ENCODE measurements at places on chromosomes 6 and 20.
A peak's percentile ranks its signal among the peaks of the same experiment; 100 is the strongest.

DNA sequence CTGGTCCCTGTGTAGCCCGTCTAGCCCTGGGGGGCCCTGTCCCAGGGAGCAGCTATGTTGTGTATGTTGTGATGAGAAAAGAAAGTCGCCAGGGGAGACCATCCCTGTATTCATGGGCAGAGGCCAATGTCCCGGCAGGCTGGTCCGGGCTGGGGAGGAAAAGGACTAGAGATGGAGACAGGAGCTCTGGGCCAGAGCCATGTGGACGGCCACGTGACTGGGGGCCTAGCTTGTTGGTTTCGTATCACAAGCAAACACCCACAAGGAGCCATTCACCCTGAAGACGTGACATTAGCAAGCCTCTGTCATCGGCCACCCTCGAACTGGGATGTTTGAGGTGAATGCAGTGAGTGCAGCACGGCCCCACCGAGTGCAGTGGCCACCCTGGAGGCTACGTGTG, 2.9 kb upstream of the HRH3 start:
- no peak for DNase-seq

DNA sequence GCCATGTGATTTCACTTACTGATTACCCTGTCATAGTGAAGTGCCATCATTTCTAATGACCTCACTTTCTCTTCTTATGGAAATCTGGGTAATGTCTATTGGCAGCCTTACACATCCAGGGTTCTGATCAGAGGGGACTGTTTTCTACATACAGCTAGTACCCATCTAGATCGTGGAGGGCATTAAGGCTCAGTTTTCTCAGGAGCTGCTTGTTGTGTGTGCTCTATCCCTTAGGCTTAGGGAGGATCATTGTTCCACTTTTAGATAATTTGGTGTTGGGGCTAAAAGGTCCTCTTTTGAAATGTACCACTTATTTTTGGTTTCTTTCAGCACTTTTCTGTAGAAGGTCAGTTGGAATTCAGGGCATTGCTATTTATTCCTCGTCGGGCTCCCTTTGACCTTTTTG, 3.8 kb downstream of the HSP90AB1 start:
- DNase-seq, result no peak

DNA sequence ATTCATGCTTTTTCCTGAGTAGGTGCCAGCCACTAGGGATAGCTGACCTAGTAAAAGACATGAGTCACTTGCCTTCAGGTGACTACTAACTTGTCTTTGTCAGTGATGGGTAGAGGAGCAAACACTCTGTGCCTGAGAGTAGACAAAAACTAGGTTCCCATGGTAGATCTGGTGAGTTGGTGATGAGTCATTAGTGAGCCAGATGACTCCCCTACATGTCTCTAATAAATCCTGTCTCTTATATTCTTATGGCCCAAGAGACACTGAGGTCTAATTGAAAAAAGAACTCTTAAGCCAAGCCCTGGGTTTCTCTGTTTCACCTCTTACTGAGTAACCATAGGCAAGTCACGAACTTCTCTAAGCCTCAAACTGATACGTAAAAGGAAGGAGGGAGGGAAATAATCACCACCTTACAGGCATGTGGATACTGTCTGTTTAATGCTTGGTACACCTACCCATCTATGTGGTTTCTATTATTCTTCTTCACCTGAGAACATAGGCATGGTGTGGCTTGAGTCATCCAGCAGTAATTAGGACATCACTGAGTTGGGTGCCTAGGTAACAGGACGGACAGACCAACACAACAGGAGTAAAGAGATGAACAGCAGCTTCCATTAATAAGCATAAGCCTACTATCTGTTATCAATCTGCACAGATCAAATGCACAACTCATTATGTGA, 20.3 kb downstream of the TTPAL start:
- DNase-seq, result no peak

- DNase-seq, result no peak
These were observed 2.7 kb downstream of the SRF start for GRCh38 chr6:43173591-43174262.

DNA sequence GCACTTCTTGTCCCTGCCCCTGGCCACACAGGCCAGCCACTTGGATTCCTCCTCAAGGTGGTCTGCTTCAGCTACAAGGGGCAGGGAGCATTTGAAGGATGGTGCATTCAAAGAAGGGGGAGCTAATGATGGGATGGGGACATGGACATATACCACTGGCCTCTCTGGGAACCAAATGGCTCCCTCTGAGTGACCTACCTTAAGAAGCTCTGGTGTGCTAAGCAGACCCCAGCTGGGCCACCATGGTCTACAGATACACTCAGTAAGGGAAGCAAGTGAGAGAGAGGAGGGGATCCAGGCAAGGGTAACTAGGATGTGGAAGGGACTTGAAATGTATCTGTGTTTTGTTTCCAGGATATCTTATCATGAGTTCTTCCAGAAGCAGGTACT, 62.4 kb downstream of the TTI1 start:
- DNase-seq, result no peak

DNA sequence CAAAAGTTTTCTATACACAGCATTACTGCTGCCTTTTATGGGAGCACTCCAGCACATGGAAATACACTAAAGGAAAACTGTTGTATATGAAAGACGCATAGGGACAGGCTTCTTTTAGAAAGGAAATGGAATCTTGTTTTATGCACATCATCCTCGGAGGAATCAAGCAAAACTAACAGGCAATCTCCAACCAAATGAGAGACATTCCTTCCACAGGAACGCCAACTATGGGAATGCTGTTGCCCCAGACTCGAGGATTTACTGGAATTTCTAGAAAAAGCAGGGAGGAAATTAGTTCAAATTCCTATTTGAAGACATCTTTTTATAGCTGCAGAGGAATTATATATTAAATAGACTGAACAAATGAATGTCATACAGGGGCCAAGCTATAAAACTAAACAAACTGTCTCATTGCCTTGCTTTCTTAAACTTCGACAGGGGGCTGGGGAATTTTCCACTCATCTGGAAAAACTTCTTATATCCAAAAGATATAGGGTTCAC, 52.2 kb downstream of the LYRM4 start:
- no peak for DNase-seq

- DNase-seq, result no peak
These were observed 7.8 kb downstream of the FOXF2 start for GRCh38 chr6:1396952-1397868.

DNA sequence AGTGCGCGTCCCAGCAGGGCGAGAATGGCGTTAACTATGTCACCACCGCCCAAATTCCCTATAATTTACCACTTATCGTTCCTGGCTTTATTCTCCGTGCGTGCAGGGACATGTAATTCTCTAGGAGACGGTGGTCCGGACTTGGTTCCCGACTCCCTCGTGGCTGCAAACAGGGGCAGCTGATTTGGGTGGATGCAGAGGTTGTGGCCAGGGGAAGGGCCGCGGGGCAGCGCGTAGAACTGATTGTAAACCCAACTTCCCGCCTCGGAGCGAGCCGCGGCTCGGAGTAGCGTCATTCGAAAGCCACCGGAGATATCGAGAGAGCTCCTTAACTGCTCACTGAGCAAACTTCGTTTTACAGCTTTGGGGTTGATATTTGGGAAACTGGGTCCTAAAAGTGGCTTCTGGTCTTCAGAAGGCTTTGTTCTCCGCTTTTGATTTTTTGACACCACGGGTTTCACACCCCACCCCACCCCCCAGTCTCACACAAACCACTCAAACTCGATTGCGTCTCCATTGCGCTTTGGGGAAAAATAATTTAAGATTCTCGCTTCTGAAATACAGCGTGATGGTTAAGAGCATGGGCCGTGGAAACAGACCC, 17.5 kb upstream of the ZSCAN9 start:
- DNase-seq, result no peak

GRCh38 chr6:2578767-2579166, 172.0 kb downstream of the MYLK4 start:
- DNase-seq, result no peak

- DNase-seq, result peak; percentile 99
These were observed at the start of gene BPHL for GRCh38 chr6:3118353-3119039. Gene BPHL, plus strand, starts transcription at chr6:3118711. Its CDS starts 30 bp downstream, at chr6:3118741.

- DNase-seq, result peak; percentile 82
These were observed 24.6 kb upstream of the CSNK2A1 start for GRCh38 chr20:568097-568652.

DNA sequence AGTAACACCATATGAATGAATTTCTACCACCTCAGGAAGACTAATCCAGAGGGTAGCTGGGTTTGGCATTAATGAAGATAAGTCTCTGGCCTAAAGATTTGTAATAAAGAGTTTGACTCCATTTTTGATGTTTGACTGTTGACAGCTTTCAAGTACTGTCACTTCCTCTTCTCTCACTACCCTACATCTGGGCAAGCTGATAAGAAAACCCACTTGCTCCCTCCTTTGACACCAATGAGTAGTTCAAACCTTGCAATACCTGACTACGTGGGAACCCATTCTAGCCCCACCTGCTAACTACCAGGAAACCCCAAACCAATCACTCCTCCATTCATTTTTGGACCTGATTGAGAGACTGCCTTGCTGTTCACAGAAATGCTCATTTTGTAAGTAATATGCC, 621.5 kb downstream of the TENT5A start:
- DNase-seq, result no peak

DNA sequence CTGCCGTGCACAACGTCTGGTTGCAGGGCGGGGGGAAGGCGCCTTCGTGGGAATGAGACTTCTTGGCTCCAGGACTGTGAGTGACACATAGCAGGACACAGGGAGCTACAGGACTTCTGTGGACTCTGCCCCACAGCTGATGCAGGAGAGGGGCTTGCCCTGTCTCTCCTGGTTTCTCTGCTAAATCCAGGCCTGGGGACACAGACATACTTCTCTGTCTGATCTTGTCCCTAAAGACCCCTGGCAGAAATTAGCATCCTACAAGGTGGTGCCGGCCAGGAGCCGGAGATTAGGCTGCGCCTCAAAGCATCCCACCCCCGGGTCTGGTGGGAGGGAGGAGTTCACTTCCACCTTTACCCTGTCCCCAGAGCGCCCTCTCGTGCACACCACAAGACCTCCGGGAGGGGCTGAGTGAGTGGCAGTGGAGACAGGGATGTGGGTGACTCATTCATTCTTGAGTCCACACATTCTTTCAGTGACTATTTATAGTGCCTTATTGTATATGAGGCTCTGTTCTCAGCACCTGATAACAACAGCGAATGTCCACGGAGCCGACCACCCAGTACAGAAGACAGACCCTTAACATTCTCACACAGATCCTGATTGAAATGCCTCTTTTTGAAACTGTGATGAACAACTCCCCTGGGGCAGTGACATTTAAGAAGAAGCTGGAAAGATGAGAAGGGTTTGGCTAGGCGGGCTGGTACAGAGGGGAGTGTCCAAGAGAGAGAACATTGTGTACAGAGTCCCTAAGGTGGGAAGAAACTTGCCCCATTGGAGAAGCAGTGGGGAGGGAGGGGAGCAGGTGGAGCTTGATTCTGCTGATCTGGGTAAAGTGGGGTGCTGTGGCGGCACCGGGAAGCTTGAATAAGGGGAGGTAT, 39.0 kb downstream of the GMPR start:
- DNase-seq, result peak; percentile 91

GRCh38 chr20:49964964-49965780, 17.6 kb upstream of the SNAI1 start:
- DNase-seq, result no peak

DNA sequence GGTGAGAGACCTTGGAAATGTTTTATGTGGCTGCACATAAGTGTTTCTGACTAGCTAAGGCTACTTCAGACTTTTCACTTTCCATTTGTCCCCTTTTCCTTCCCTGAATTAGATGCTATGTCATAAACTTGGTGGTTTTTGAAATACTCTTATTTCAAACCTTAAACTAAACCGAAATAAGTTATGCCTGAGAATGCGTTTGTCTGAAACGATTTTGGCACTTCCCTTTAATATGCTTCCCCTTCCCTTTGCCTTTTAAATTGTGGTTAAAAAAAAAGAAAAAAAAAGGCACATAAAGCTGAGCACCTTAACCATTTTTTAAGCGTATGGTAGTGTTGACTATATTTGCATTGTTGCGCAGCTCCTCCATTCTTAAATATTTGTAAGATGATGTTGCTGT, 14.3 kb downstream of the ZNF451 start:
- DNase-seq, result no peak

- no peak for DNase-seq
These were observed 137.6 kb upstream of the MARCKS start for GRCh38 chr6:113719545-113719944.

- DNase-seq, result no peak
These were observed 851 bp downstream of the SNX5 start for GRCh38 chr20:17967521-17968365.

DNA sequence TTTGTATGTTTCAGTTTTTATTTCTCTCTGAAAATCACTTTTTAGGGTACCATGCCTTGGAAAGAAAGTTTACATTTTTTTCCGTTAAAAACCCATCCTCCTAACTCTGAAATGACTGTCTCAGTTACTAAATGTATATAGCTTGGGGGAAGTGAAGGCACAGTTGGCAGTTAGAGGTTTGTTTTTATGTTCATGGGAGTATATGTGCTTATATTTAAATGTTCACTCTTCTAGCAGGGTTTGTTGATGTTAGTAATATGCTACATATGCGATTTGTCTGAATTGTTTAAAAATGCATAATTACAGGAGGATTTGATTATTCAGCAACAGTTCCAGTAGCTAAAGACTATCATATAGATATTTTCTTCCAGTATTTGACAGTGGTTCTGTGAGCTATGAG, 31.1 kb downstream of the CDKAL1 start:
- DNase-seq, result no peak

GRCh38 chr20:24985802-24986201, 6.7 kb downstream of the APMAP start:
- peak; percentile 74 for DNase-seq

DNA sequence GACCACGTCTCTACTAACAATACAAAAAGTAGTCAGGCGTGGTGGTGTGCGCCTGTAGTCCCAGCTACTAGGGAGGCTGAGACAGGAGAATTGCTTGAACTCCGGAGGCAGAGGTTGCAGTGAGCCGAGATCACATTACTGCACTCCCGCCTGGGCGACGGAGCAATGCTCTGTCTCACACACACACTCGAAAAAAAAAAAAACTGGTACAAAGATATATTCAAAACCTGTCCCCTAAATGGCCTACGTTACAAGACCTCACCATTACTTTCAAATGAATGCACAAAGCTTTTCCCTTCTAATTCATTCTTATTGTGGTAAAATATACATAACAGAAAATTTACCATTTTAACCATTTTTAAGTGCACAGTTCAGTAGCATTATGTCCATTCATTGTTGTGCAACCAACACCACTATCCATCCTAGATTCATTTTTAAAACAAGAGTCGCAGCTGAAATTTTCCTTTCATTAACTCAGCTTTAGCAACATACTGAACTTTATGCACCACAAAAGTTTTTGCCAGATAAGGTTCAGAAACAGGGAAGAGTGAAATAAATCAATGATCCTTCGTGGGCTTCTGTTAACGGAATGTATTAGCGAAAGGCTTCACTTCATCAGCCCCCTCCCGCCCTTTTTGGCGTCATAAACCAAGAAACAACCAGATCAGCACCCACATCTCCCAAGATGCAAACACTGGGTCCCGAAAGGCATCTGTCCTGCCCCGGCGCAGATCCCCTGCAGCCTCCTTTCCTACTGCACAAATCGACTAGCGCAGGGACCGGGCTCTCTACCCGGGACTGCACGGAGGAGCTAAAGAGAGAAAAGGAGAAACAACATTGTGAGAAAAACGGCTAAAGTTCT, 825 bp upstream of the FAM135A start:
- DNase-seq, result no peak

Data from cardiac septum (tissue), 1 donor.